ENCODE measurements at places on chromosomes 1 and 21.

DNA sequence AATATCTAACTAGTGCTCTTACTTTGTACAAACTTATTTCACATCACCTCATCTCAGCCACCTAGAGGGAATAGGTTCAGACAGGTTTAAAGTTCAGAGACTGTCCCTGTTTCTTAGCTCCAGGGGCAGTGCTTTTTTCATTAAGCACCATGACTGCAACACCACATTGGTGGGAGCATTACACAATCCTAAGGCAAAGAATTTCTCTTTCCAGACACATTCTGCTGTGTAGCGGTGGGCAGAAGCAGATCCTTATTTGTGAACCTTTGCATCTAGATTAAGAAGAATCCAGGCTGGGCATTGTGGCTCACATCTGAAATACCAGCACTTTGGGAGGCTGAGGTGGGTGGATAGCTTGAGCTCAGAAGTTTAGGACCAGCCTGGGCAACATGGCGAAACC lies 16.1 kb downstream of the LCA5L start:
- DNase-seq, result no peak

- DNase-seq, result no peak
These were observed 65.3 kb upstream of the SCYL3 start for GRCh38 chr1:169958987-169959386.

- no peak for DNase-seq
These were observed 13.4 kb upstream of the RNF223 start for GRCh38 chr1:1087351-1088028.

- no peak for DNase-seq
These were observed 534.4 kb upstream of the CAMK1G start for GRCh38 chr1:209048941-209049669.
